Stimulated activated CD4-positive, alpha-beta T cell treated with anti-CD3 and anti-CD28 coated beads, Interleukin-15, amount 100 ng/mL, for 1 hour (primary cell): ENCODE measurements at places on chromosomes 13 and 19.

- no peak for DNase-seq
Observed at GRCh38 chr13:111900390-111901131, 166.4 kb upstream of the SOX1 start.

GRCh38 chr19:55465460-55466240, 1.1 kb upstream of the C19orf85 start:
- no peak for DNase-seq

DNA sequence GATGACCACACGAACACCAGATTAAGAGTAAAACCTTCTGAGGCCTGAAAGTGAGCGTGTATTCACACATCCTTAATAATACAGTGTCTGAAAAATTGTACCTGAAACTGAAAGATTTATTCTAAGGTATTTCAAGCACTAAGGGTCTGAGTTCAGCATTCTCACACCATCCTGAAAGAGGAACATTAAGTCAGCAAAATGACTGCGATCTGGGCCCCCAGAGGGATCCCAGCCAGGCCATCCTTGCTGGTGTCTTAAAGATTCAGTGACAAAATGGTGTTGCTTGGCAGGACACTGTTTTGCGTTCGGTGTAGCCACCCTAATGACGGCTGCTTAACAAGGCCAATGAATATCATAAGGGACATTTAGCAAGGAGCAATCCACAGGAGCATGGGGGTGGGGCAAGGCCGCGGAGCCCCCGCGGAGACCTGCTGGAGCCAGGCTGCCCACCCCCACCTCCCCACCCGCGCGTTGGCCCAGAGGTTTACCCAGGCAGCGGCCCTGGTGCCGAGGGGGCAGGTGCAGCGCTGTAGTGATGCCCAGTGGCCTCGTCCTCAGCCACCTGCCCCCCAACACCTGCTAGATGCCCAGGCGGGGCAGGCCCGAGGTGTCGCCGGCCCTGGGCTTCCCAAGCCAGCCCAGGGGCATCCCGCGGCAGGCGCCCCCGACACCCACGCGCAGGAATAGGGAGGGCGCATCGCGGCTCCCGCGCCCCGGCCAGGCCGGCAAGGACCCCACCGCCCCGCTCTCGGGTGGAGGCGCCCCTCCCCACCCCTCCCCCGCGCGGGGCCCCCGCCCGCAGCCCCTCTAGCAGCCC, 742 bp downstream of the NALCN start:
- DNase-seq, result no peak

DNA sequence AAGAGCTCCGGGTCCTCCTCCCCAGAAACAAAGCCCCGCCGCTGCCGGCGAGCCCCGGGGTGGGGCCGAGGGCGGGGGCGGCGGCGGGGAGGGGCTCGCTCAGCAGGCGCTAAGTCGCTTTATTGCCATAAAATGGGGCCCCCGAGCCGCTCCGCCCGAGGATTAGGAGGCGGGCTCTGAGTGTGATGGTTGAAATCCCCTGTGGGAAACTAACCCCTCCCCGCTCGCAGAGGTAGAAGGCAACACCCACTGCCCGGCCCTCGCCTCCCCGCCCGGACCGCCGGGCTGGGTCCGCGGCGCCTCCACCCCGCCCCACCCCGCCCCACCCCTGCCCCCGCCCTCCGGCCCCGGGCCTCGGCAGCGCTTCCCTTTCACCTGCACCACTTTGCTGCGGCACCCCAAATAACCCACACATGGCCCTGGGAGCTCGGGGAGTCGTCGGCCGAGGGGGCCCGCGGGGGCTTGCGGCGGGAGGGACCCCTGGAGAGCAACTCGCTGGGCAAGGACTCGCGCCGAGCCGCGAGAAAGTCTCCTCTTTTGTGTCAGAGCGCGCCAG, at the start of gene KLF12:
TSS of gene KLF12 (minus strand) at position 184 of the 556 bp plus-strand sequence.
- DNase-seq, result peak; percentile 82

DNA sequence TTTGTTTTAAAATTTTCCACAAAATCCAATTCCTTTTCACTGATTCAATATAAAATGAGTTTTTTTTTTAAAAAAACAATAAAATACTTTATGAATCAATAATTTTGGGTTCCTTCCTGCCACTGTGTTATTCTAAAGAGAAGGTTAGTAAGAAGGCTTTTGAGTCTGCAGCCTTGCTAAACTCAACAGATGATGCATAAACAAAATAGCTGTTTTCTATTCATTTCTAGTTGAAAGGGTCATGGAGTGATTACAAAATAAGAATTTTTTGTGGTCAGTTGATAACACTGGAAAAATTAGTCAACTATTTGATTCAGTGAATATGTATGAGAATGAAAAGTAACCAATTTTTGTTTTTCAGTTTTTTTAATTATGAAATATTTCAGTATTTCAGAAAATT, 169.9 kb downstream of the VWA8 start:
- no peak for DNase-seq

GRCh38 chr13:43661161-43661830, 125.5 kb downstream of the ENOX1 start:
- no peak for DNase-seq

GRCh38 chr13:77359171-77359570, 32.3 kb upstream of the MYCBP2 start:
- no peak for DNase-seq

GRCh38 chr19:19628501-19629134, 598 bp upstream of the LPAR2 start:
- DNase-seq, result no peak

- DNase-seq, result no peak
Observed at GRCh38 chr19:50720921-50721381, 1.3 kb upstream of the SHANK1 start.

DNA sequence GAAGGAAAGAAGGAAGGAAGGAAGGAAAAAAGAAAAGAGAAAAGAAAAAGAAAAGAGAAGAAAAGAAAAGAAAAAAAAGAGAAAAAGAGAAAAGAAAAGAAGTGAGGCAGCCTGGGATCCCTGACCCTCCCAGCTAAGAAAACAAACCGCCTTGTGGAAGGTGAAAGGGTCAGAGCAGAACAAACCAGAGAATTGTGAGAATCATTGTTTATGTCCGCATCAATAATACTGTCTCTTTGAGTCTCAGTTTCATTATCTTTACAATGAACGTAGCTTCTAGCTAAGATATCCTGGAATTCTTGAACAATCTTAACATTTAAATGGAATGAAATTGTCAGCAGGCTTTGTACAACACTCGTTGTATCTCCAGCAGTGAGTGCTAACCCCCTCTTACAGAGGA, 66.4 kb upstream of the SERP2 start:
- no peak for DNase-seq

- DNase-seq, result no peak
Observed at GRCh38 chr13:28271056-28271840, 132.9 kb downstream of the PAN3 start.

DNA sequence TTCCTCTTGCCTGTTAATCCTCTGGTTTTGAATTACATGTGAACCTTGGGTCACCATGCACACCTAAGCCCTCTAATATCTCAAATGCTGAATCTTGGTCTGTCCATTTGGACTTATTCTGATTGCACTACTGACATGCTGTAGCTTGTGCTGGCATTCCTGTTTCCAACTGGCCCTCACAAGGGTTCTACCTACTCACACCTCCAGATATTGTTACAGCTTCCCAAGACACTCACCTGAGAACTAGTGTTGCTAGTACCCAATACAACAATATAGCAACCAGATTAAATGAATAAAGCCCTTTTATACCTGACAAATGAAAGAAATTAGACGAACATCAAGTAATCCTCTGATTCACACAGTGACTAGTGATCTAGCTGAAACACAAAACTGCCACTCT, 16.6 kb downstream of the TEX30 start:
- no peak for DNase-seq

- DNase-seq, result no peak
Observed at GRCh38 chr13:66014771-66015170, 1215.4 kb downstream of the PCDH9 start.

DNA sequence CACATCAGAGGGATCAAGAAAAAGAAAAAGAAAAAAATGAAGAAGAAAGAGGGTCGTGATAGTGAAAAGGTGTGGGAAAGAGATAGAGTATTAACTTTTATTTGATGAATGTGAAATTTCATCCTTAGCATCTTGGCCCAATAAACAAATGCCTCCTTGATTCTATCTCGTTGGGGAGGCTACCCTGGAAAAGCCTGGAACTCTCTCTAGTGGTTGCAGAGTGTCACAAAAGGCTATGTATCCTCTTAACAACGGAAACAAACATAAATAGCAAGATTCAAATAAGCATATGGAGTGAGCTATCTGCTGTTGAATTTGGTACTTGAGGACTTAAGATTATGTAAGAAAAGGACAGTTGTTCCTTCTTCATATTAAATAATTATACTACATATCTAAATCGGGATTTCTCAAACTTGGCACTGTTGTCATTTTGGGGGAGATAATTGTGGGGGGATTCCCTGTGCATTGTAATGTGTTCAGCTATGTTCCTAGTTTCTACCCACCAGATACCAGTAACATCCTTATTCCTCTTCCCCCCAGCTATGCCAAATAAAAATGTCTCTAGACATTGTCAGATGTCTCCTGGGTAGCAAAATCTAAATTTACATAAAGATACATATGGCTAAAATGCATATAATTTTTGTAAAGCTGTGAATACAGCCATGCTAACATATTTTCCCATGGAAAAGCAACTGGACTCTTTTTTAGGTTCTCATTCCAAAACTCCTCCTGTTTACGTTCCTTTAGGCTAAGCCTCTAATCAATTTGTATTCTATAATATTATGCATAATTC, 557.2 kb downstream of the DCT start:
- no peak for DNase-seq

GRCh38 chr13:49457221-49457620, 13.1 kb downstream of the SETDB2 start:
- DNase-seq, result no peak

- no peak for DNase-seq
Observed at GRCh38 chr13:101624210-101624922, 171.9 kb downstream of the ITGBL1 start.

DNA sequence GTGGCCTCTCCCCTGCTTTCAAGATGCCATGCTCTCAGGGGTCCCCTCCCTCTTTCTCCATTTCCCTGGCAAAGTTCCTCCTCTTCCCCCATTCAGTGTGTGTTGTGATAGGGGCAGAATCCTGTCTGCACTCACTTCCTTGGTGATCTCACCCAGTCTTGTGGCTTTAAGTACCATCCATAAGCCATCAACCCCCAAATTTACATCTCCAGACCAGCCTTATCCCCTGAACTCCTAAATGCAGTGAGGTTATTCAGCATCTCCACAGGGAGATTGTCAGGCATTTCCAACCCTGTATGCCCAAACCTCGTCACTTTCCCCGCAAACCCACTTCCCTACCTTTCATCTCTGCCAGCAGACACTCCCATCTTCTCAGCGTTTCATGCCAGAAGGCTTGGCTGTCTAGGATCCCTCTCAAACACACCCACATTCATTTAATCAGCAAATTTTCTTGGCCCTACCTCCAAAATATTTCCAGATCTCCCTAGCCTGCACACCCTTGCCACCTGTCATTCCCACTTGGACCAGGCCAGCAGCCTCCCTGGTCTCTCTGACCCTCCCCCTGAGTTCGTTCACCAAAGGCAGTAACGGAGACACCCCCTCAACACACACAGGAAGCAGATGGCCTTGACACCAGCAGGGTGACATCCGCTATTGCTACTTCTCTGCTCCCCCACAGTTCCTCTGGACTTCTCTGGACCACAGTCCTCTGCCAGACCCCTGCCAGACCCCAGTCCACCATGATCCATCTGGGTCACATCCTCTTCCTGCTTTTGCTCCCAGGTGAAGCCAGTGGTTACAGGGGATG, at the start of gene HCST:
TSS of gene HCST (plus strand) at position 676 of the 808 bp plus-strand sequence. CDS start at position 741, 65 bp downstream.
- peak; percentile 26 for DNase-seq

DNA sequence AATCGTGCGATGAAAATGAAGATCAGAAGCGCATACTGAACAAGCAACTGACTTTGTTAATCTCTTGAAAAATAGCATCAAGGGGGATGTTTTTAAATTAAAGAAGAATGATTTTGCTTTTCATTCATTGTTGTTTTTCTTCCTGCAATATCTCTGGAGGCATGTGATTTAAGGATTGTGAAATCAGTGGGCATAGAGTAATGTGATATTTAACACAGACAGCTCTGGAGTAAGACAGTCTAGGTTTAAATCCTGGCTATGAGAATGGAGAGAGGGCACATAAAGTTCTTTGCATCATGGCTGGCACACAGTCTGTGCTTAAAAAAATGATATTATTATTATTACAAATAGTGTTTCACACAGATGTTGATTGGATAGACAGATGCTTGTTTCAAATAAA, 243.1 kb upstream of the NBEA start:
- DNase-seq, result no peak

DNA sequence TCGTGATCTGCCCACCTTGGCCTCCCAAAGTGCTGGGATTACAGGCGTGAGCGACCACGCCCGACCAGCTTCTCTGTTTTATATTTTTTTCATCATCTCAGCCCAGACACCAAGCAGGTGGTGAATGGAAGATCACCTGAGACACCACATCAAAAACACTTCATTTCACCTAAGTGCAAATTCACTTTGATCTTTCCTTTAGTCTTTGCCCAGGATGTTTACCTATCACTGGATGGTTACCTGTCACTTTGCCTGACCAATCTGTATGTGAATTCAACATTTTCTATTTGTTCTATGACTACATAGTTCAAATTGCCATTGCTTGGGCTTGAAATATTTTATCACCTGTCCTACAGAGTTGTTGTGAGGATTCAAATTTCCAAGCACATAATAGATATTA, 65.7 kb downstream of the PAN3 start:
- DNase-seq, result no peak

GRCh38 chr19:41637484-41637883, 10.6 kb upstream of the CEACAM4 start:
- DNase-seq, result no peak

- no peak for DNase-seq
Observed at GRCh38 chr13:49540552-49540951, 44.8 kb downstream of the PHF11 start.

DNA sequence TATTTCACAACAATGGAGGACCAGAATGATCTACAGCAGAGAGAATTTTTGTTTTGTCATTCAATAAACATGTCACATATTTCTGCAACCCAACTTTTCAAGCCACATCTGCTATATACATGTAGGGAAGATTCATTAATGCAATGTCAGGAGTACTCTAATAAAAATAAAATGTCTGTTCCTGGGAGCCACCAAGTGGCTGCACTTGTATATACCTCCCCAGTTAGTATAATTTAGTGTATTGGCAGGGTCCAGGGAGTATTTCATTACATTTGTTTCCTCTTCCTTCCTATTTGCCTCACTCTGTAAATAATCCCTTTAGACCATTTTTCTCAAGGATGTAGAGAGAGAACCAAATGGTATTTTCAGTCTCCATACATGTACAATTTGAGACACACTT, 1169.0 kb downstream of the DIAPH3 start:
- no peak for DNase-seq

- DNase-seq, result no peak
Observed at GRCh38 chr13:106774621-106775020, 206.7 kb upstream of the ARGLU1 start.

- no peak for DNase-seq
Observed at GRCh38 chr13:79725841-79726240, 244.9 kb downstream of the NDFIP2 start.

- no peak for DNase-seq
Observed at GRCh38 chr13:109788372-109789111, 2.2 kb upstream of the IRS2 start.

GRCh38 chr13:106038752-106039151, 496.7 kb downstream of the EFNB2 start:
- no peak for DNase-seq

GRCh38 chr19:926589-927350, 935 bp downstream of the ARID3A start:
- no peak for DNase-seq

GRCh38 chr13:41568972-41569351, 111.6 kb downstream of the RGCC start:
- no peak for DNase-seq
